ENCODE measurements at places on chromosomes 1 and 21.

DNA sequence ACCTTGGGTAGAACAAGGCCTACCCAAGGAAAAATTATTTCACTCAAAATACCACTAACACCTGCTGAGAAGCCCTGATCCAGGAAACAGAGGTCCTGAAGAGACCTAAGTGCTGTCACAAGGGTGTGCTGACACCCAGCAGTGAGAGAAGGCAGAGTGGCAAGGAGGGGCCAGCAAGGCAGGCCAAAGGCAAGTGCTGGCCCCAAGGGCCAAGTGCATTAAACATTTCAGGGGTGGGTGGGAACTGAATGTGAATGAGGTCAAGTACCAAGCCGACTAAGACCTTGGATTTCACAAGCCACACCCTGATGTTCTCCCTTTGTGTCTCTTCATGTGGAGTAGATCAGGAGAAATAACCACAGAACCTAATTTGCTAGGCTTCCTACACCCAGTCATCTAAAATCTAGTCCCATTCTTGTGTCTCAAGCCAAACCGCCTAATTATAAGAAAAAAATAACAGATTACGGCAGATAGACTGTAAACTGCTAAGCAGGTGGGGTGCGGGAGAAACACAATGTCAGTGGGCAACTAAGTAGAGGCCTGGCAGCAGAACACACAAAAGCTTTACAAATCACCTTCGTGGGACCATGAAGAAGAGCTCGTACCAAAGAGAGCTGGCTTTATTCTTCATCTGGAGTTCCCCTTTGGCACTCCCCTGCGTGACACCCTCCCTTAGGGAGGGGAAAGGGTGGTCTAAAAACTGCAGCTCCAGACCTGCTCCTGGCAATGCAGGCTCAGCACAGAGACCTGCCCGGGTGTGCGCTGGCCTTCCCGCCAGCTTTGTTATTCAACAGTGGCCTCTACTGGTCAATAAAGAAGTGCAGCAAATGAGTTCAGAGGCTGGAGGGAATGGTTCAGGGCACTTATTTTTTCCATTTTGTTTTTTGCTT lies 8.7 kb downstream of the UBE2G2 start:
- no peak for DNase-seq

- no peak for DNase-seq
These were observed at the start of gene KRTAP12-3 for GRCh38 chr21:44657635-44658540. Gene KRTAP12-3 (plus strand): TSS chr21:44657932. CDS start chr21:44657980, 48 bp downstream.

- DNase-seq = no peak
These were observed at the start of gene FTCD for GRCh38 chr21:46155514-46156377. Gene FTCD (minus strand): TSS chr21:46155579. CDS start chr21:46155523, 56 bp downstream.

- DNase-seq = no peak
These were observed 17.6 kb downstream of the ACADM start for GRCh38 chr1:75742047-75742625.

DNA sequence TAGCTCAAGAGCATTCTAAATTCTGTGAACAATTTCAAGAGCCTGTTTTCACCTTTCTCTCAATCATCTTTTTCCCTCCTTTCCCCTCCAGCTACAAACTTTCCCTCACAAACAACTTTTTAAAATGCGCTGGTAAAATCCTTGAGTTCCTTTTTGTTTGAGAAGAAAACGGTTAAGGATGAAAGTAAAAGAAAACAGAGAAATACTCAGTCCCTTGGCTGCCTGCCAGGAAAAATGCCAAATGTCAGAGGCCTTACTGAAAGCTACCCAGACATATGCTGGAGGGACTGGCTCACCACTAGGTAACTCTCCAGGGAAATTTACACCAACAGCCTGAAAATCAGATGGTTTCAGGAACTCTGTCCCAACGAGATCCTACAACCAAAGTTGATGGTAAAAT lies 11.0 kb upstream of the SERBP1 start:
- no peak for DNase-seq

DNA sequence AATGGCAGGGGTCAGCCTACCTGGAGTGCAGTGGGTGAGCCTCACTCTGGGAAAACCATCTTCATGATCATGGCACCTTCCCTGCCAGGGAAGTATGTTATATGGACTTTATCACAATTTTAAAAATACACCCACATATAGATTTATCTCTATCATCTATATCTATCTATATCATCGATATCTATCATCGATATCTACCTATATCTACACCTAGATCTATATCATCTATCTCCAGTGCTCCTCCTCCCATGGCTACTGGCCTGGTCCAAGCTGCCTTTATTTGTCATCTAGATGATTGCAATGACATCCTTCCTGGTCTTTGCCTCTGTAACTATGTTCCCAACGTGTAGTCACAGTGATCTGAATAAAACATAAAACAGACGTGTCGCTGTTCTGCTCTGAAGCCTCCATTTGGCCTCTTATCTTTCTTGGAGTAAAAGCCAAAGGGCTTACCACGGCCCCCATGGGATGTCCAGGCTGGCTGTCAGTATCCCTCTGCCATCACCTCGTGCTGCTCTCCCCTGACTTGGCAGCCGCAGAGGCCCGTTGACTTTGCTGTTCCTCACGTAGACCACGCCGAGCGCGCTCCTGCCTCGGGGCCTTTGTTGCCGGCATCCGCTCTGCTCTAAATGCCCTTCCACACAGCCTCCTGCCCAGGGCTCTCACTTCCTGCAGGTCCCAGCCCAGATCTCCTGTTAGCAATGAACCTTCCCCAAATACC lies 20.6 kb upstream of the KIF26B start:
- no peak for DNase-seq

GRCh38 chr1:164771041-164771618 lies 212.1 kb downstream of the PBX1 start:
- DNase-seq = no peak
